ENCODE measurements at places on chromosomes 12 and 14.

GRCh38 chr14:72008666-72009065, 76.4 kb downstream of the RGS6 start:
- no peak for DNase-seq

DNA sequence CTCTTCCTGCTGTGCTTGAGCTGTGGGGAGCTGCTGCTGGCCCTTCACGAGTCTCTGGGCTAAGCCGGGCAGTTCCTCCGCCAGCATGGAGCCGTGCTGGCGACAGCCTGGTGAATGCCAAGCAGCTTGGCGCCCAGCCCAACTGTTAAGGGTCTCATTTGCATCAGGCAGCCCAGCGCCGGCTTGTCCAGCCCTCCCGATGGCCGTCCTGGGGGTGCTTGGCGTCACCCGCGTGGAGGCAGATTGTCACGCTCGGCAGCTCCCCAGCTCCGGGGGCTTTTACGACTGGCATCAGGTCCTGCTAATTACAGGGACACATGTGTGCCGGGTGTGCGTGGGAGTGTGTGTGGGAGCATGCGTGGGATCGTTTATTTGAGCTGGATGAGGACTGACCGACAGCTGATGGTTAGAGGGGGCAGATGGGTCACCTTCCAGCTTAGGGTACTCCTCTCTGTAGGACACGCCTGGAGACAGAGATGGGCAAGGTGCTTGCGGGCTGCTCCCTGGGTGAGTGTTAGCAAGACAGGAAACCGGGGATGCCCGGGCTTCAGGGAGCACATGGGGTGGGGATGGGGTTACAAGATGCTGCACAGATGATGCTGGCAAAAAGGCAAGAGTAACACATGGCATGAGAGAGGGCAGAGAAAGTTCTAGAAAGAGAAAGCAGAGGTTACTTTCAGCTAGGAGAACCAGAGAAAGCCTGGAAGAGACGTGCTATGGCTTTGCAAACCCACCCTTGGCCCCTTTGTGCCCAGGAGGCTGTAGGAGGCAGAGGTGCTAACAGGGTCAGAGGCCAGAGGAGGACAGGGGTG, 64.1 kb downstream of the KIF26A start:
- no peak for DNase-seq

GRCh38 chr12:101891462-101891971, 14.1 kb downstream of the DRAM1 start:
- DNase-seq = no peak

DNA sequence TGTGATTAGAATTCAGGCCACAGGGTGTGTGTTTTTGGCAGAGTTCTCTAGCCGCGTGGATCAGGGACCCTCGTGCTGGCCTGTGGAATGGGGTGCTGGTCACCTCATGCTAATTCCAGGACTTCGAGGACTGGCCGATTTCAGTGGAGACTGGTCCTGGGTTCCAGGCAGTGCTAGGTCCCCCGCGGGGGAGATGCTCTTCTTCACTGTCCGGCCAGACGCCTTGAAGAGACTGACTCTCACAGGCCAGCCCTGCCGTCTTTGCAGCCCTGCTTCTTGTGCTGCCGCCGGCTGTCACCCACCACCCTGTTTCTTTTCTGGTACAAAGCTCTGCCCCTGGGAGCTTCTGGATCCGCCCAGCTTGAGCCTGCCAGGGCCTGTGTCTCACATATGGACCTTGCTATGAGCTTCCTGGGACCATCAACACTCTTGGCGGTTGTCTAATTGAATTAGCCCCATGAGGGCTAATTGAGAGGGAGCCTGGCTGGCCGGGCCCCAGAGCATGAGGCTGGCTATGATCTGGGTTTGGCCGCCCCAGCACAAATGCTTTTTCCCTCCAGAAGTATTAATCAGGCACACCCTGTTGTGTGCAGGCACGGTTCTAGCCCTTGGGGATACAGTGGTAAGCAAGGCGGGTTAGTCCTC, 8.2 kb downstream of the MLXIP start:
- no peak for DNase-seq

- no peak for DNase-seq
Measured at GRCh38 chr12:13992106-13992505, 10.7 kb upstream of the GRIN2B start.

GRCh38 chr14:55123852-55124639, 5.0 kb upstream of the LGALS3 start:
- DNase-seq = no peak

DNA sequence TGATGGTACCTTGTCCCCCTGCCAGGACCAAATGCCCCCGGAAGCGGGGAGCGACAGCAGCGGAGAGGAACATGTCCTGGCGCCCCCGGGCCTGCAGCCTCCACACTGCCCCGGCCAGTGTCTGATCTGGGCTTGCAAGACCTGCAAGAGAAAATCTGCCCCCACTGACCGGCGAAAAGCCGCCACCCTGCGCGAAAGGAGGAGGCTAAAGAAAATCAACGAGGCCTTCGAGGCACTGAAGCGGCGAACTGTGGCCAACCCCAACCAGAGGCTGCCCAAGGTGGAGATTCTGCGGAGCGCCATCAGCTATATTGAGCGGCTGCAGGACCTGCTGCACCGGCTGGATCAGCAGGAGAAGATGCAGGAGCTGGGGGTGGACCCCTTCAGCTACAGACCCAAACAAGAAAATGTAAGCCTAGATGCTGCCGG, 410 bp downstream of the MYF6 start:
- no peak for DNase-seq

DNA sequence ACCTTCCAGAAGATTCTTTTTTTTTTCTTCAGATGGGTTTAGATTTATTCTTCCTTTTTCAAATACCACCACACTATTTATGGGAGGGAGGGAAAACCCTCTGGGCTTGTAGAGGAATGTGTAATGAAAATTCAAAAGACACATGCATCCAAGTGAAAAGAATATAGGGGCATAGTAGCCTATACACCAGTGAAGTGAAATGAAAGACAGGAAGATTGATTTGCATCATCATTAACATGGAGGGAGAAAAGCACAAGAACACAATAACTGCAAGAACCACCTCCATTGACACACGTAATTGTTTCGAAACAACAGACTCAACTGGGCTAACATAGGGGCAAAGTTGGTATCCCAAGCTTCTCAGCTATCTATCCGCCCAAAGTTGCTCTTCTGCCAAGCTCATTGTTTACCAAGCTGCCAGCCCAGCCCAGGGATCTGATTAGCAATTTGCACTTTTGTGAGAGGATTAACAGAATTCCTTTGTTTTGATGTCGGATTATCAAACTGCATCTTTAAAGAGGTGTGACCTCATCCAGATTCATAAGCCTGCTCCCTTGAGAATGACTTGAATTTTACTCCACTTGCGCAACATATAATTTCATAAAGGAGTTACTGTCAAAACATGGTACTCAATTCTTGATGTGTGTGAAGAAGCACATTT, 430.5 kb upstream of the SOX5 start:
- DNase-seq = no peak

DNA sequence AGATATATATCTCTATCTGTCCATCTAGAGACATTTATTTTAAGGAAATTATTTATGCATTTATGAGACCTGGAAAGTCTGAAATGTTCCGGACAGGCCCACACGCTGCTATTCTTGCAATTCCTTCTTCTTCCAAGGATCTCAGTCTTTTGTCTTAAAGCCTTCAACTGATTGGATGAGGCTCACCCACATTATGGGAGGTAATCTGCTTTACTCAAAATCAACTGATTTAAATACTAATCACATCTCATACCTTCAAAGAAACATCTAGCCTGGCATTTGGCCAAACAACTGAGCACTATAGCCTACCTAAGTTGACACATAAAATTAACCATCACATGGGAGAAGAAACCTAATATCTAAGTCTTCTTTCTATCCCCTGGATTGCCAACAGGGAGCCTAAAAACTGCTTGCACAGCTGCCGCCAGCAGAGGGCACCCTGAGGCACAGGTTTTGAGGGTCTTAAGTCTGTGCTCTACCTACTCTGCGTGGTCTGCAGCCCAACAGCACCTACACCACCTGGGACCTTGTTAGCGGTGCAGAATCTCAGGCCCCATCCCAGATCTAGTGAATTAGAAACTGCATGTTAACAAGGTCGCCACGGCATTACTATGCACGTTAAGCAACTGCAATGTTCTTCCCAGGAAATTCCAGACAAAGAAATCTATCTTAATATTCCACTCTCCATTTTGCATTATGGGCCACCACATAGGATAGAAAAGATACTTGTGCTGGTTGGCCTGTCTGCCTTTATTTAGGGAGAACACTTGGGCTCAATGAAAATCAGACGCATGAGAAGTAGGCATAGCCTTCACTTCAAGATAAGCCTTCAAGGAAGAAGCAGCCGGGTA, 249.7 kb downstream of the FOXG1 start:
- peak; percentile 16 for DNase-seq

GRCh38 chr12:76947304-76947703, 68.5 kb upstream of the CSRP2 start:
- DNase-seq = no peak

GRCh38 chr12:103840876-103841689, at the start of gene NT5DC3:
Gene NT5DC3 (minus strand): TSS chr12:103841234. CDS start chr12:103841156, 78 bp downstream.
- peak; percentile 89 for DNase-seq

GRCh38 chr14:39229601-39230110, 4.1 kb upstream of the MIA2 start:
- peak; percentile 16 for DNase-seq

DNA sequence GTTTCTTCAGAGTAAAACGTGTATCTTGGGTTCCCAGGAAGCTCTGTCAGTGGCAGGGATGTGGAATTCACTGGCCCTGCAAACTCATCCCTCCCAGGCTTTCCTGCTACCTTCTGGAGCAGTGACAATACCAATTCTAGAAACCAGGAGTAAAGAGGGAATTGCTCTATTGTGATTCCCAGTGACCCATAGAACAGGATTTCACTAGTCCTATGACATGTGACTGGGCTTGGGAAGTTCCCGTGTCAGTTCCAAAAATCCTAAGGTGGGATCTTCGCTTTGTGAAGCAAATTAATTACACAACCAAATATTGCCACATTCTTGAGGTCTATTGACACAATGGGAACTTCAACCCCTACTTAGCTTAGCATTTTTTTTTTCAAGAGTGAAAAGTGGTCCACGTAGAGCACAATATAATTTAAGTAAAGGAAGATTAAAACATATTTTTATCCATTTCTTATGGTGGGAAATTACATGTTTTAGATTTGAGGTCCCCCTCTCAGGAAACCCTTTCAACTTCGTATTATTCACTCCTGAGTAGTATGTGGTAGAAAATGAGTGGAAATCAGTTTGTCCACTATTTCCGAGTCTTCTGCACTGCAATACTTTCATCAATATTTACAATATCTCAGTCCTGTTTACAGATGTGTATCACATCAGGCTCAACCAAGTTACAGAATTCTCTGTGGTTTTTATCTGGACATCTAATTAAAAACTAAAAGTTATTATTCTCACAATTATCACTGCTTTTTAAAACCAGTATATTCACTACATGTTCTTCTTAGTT, 88.9 kb upstream of the SOX5 start:
- DNase-seq = no peak

DNA sequence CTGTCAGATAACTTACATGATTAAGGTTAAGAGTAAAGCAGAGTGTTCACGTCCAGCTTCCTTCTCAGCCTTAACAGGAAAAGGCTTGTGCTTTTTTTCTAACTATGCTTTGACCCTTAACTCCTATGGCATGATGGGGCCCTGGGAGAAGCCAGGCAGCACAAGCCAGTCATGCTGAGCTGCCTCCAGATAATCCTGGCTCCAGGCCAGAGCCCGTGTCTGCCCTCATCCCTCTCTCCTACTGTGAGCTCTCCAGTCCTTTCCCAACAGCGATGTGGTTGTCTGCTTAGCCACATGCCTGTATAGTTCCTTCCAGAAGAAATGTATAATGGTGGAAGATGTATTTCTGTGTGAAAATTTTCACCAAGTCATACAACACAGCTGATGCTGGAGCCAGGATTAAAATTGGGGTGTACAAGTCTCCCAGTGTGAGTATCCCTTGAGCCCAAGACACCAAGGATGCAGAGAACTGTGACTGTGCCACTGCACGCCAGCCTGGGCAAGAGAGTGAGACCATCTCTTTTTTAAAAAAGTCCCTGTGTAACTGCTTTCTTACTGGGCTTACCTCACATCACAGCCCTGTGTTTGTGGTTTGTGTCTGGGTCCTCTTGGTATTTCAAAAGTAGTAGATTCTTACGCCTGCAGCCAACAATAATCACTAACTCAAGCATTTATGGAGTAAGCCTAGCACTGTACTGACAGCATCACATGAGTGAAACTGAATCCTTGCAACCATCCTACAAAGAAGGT, 7.9 kb upstream of the ITFG2 start:
- DNase-seq = no peak

- no peak for DNase-seq
Measured at GRCh38 chr12:79199166-79199565, 334.6 kb downstream of the SYT1 start.

GRCh38 chr12:92539976-92540781, 162.6 kb upstream of the PLEKHG7 start:
- DNase-seq = peak; percentile 37

DNA sequence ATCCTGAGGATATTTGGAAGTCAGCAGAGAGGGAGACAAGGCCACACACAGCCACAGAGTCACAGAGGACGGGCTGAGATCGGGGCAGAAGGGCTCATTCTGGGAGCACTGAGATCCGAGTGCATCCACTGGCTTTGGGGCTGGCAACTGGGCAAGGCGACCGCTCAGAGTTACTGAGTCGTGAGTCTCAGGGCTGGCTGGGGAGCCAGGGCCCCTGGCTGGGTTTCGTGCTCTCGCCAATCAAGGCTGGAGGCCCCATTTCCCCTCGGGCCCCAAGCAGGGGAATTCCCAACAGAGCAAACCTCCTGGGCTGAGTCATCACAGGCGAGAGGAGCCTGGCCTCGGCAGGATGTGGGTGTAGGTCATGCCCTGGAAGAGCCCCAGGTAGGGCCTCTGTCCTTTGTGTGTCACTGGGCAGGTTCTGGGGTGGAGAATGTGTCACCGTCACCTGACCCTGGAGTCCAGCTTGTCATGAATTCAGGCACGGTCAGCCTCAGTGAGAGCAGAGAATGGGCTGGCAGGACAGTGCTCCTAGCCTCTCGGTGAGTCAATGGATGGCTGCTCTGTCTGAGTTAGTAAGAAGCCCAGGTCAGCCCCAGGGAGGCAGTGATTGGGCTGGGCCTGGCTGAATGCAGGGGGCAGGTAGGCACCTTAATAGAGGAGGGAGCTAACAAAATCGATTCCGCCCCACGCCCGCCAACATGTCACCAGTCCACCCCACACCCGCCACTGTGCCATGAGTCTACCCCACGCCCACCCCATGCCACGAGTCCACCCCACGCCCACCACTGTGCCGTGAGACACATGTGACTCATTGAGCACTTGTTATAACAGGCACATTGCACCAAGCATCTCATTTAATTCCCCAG, 16.9 kb downstream of the ASB2 start:
- DNase-seq = peak; percentile 98

GRCh38 chr14:92747701-92748258, 647 bp downstream of the LGMN start:
- DNase-seq = no peak
